ENCODE measurements at places on chromosomes 4 and X.
A peak's percentile ranks its signal among the peaks of the same experiment; 100 is the strongest.

DNA sequence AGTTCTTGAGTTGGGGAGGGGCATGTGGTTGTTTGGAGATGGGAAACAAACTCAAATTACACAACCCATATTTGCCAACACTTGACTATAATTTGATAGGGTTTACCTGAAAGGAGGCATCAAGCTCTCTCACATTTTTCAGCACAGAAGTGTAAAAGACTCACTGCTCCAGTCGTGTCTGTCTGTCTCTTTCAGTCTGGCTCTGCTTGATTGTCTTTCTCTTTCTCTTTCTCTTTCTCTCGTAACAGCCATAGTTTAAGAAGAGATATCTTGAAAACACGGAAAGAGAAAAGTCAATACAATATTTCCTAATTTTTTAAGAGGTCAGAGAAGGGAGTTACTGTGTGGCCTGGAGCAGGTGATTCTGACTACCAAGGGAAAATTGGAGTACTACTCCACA lies 413.6 kb upstream of the CXorf51A start:
- no peak for DNase-seq

GRCh38 chrX:79366873-79367749 lies at the start of gene ITM2A:
ITM2A (minus strand) TSS chrX:79367334; CDS start chrX:79367215, 119 bp downstream.
- peak; percentile 74 for DNase-seq

GRCh38 chr4:3721627-3722026 lies 44.6 kb upstream of the ADRA2C start:
- DNase-seq: no peak

DNA sequence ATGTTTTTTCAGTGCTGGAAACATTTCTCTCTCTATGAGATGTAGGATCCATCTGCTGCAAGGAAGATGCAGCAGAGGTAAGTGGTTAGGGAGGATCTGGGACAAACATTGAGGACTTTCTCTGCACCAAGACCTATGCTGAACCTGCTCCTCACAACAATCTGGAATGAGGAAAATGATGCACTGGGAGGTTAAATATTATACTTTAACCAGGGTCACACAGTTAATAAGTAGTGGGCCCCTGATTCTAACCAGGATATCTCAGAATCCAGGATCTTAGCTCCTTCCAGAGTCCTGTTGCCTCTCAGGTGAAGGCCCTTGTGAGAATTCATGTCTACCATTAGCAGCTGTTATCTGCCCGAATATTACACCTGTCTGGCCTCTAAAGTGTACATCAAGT lies 7.0 kb downstream of the CXCL9 start:
- DNase-seq: no peak

- no peak for DNase-seq
Measured at GRCh38 chr4:89820010-89820409, 17.0 kb downstream of the SNCA start.

- peak; percentile 20 for DNase-seq
Measured at GRCh38 chr4:129672941-129673340, 577.0 kb downstream of the C4orf33 start.

DNA sequence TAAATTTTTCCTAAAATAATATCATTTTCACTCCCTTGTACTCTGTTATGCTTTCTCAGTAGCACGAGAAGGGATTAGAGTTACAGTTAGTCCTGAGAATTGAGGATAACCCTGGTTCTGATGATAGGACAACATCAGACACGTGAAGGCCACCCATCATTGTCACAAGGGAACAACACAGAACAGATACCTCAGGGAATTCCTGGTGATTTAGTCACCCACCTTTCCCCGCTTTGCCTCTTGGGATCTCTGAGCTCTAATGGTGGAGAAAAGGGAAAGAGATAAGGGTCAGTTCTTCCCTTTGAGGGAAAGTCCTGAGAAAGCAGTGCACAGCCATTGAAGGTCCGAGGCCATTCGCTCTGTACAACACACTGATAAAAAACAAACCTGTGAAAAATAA lies 112.3 kb upstream of the GALNT7 start:
- DNase-seq: no peak

DNA sequence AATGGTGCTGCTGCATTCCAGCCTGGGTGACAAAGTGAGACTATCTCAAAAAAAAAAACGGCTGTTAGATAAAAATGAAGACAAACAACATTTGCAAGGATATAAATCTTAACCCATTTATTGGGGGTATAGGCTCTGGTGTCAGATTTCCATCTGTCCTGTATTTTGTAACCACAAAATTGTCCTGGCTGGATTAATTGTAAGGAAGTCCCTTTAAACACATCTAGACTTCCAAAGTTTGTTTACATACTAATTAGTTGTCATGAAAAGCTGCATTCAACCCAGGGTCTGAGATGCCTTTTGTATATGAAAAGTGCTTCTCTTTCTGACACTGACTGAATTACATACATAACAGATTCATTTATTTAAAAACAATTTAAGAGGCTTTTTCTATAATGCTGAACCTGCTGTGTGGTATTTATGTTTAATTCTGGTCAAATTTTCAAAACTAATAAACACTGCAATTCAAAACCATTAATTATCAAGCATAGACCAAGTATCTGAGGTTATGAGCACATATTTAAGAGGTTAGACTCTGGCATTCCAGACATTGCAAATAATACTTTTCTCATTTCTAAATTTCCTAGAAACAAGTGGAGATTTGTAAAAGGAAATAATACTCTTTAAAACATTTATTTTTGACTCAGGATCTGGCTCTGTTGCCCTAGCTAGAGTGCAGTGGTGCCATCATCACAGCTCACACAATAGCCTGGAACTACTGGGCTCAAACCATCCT lies 17.5 kb upstream of the UGDH start:
- DNase-seq: no peak

GRCh38 chr4:31458813-31459212 lies 738.6 kb downstream of the PCDH7 start:
- no peak for DNase-seq

DNA sequence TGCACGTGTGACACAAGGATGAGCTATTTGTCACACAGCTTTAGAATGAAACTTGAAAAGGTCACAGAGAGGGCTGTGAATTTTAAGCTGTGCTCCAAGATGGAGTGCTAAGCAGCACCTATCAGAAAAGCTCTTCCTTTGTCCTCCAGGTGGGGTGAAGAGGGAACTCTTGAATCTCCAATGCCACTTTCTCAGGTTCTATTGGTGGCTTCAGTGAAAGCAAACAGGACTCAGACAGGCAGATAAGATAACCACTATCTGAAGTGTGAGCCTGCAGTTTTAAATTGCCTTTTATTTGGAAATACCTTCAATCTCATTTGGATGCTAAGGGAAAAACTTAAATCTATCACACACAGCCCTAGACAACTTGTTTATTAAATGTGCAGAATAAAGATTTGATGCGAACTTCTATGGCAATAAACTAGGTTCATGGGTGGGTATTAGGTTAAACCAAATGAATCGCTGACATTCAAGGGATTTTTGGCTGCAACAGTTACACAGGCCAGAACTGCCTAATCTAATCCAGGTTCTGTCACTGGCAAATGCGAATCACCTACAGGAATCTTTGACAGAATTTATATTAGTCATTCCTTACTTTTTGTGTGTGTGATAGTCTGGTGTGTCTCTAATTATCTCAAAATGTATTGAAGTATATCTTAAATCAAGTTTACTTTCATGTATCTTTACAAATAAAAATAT lies 13.6 kb upstream of the PDGFRA start:
- no peak for DNase-seq

GRCh38 chr4:113869743-113870375 lies 108.3 kb upstream of the CAMK2D start:
- no peak for DNase-seq

DNA sequence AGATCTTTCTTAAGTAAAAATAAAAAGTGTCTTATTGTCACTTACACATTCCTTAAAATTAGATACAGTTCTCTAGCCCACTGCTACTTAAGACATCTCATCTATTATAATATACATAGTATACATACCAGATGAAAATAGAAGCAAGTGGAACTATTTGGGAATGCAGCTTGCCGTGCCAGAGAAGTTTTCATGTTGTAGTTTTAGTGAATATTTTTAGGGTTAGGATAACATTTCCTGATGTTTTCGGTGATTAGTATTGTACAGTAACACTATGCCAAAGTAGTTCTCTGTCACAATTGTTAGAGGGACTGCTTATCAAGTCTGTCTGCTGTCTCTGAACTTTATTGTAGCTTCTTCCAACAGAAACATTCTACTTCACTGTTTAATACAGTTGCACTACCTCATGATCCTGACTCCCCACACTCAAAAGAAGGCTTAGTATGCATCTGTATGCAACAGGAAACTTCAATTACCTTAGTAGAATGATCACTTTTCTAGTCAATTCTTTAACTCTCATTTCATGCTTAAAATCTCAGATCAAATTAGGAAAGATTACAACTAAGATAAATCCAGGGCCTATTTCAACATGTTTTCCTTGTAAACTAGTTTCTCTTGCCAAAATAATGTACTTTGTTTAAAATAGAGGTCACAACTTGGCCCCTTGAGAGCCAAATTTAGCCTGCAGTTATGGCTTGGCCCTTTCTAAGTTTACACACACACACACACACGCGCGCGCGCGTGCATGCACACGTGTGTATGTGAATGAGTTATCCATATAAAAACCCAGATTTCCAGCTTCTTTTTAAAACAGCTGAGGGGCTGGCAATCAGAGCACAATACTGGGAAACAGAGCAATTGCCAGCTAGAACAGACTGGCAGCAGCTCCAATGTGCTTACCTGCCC lies 42.3 kb upstream of the SRPX start:
- no peak for DNase-seq

GRCh38 chr4:10973686-10974085 lies 289.1 kb upstream of the CLNK start:
- no peak for DNase-seq

- DNase-seq: peak; percentile 44
Measured at GRCh38 chr4:122458625-122459024, 2.1 kb upstream of the IL2 start.

All from Jurkat, Clone E6-1 (cell line).